ENCODE measurements at places on chromosomes 12 and 14.
A peak's percentile ranks its signal among the peaks of the same experiment; 100 is the strongest.

GRCh38 chr14:77206261-77206824 lies 24.7 kb downstream of the TMEM63C start:
- DNase-seq: no peak

- DNase-seq: peak; percentile 79
These were observed 2.3 kb upstream of the AGAP2 start for GRCh38 chr12:57740656-57741412.

GRCh38 chr12:2453761-2454090 lies 341.0 kb upstream of the FKBP4 start:
- DNase-seq: peak; percentile 15

DNA sequence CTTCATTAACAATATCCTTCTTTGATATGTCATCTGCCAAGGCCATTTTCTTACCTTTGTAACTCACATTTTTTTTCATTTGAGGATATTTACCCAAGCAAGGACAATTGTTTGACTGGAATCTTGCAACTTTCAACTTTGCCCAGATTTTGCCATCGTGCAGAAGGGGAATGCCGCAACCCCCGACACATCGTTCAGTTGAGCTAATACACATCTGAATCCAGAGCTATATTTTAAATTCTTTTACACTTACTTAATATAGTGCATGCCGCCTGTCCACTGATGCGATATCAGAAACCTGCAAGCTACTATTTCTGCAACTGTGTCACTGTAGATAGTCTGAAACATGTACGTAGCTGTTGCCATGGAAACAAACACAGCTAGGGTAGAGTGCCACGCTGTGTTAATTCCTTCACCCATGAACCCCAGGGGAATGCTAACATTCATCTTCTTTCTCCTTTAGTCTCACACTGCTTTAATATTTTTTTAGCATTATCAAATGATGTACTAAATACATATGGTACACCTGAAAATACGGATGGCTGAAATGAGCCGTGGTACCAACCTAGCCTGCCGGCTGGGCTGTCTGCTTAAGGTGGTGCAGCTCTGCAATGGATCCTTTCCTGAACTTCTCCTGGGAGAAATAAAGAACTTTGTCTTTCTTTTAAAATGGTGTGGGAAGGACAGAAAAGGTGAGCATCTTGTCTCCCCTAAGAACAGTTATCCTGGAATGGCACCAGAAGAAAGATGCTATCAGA lies 77.0 kb upstream of the FOXN3 start:
- DNase-seq: no peak

DNA sequence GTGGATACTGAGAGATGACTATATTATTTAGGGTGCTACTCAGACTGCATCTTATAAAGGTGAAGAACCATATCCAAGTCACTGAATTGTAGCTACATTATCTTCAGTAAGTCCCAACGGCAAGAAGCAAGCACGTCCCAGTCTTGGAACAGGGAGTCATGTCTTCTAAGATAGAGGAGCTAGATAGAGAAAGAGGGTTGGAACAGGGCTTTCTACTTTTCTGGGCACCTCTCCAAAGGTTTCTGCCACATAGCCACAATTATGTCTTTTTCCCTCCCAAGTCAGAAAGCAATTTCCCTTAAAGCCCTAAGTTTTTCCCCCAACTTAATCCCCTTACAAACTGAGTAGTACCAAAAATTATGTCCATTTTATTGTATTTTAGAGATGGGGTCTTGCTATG lies 22.4 kb downstream of the MAPK1IP1L start:
- DNase-seq: no peak

All from thymus (tissue), 14 donors.